Stimulated activated naive CD8-positive, alpha-beta T cell treated with anti-CD3 and anti-CD28 coated beads, Interleukin-15, Interleukin-2, amounts not matched to agents 100 U/mL and 50 U/mL, for 24 hours (primary cell): ENCODE measurements at places on chromosomes 12 and 14.

DNA sequence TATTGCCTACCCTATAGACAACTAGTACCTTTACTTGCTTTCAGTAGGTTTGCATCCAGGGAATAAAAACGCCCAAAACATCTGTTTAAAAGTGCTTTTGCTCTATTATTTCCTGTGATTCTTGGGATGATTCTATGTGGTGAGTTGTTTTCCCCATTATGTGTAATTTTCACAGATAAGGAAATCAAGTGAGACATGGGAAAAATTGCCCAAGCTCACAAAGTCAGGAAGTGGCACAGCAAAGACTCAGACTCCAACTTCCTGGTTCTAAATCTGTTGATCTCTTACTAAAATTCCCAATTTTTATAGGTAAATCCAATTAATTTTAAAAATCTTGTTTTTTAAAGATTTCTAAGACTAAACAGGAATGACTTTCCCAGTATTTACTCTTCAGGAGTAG is 39.0 kb downstream of the NID2 start:
- DNase-seq: no peak

DNA sequence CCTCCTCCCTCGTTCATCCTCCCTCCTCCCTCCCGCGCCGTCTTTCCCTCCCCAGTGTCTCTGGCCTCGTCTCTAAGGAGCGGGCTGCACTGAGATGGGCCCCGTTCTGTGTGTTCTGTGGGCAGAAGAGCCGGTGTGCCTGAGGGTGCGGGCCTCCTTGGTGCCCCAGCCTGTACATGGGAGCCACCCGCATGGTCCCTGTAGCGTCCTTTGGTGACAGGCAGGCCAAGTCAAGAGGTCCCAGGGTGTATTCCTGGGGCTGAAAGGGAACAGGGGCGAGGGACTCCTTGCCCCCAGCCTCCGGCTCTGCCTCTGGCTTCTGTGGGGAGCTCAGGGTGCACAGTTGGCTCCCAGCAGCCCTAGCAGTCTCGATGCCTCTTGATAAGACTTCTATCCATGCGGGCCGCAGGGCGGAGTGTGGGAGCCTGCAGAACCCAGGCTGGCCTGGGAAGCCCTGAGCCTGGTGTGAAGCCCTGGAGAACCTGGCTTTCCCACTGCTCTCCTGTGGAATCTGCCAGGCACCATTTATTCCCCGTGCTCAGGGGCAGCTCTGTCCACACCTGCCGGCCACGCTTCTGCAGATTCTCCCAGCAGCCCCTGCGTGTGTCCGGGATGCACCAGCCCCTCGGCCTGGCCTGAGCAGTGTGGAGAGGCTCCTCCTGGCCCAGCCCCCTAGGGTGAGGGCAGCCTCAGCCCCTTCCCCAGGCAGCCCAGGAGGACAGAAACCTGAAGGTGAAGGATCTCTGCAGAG is 181.3 kb downstream of the KIF26A start:
- no peak for DNase-seq

DNA sequence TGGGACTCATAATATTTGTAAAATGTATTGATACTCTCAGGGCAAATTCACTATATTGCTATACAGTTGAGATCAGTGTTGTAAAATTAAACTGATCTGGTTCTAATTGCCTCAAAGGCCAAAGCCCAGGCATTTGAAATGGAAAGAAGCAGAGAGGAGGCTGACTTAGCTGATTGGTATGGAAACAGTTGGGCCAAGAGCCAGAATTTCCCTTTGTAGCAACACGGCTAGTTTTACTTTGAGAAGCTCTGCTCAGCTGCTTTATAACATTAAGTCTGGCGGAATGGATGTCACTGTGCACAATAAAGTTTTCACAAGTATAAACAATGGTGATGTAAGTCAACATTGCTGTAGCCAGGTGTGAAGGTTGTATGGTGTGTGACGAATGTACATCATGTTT is 186.4 kb downstream of the MSRB3 start:
- no peak for DNase-seq

DNA sequence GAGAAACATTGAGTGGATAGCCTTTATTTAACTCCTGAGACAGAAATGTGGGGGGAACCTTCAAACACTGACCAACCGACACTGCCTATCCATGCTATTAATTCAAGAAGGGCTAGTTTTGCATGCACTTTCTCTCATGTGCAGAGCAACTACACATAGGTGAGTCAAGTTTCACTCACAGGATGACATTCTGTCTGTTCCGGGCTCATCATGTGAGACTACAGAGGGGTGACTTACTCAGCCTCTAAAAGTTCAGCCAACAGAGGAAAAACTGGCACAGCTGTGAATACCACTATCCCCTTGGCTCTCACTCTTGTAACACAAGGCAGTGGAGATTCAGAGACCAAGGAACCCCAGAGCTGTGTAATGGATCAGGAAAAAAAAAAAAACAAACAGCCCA is 13.3 kb downstream of the BEST3 start:
- DNase-seq: no peak

DNA sequence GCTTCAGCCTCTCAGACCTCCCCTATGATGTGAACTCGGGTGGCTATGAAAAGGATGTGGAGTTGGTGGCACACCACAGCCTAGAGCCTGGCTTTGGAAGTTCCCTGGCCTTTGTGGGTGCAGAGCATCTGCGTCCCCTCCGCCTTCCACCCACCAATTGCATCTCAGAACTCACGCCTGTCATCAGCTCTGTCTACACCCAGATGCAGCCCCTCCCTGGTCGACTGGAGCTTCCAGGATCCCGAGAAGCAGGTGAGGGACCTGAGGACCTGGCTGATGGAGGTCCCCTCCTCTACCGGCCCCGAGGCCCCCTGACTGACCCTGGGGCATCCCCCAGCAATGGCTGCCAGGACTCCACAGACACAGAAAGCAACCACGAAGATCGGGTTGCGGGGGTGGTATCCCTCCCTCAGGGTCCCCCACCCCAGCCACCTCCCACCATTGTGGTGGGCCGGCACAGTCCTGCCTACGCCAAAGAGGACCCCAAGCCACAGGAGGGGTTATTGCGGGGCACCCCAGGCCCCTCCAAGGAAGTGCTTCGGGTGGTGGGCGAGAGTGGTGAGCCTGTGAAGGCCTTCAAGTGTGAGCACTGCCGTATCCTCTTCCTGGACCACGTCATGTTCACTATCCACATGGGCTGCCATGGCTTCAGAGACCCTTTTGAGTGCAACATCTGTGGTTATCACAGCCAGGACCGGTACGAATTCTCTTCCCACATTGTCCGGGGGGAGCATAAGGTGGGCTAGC is 7.0 kb upstream of the RPS26 start:
- peak; percentile 61 for DNase-seq

DNA sequence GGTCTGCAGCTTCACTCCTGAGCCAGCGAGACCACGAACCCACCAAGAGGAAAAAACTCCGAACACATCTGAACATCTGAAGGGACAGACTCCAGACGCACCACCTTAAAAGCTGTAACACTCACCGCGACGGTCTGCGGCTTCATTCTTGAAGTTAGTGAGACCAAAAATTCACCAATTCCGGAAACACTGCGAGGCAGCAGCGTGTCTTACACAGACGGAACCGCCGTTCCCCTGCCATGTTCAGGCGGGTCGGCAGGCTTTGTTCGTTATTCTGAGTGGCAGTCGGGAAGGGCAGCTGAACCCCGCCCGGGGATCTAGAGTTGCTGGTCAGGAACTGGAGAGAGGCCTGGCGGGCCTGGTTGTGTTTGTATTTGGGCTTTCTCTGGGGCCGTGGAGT is 20.3 kb upstream of the LPCAT3 start:
- DNase-seq: no peak
